ENCODE measurements at places on chromosomes 1 and 21.

- peak; percentile 97 for DNase-seq
These were observed at the start of gene PTPN14 for GRCh38 chr1:214551436-214552173. Gene PTPN14 (minus strand): TSS chr1:214551602. CDS start chr1:214464803, 86,799 bp downstream.

DNA sequence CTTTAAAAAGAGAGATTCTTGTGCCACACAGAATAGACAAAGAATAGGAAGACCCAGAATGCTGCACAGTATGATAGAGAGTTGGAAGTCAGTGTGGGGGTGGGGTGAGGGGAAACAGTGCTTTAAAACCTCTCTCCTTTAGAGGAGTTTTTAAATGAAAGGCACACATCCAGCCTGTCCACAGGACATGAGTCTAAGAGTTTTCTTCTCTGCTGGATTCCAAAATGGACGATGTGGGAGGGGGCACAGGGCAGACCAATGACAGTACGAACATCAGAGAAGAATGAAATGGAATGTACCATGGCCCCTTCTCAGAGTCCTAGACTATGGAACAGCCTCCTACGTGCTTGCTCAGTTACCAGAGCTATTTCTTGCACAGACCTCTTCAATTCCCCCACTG, 458.2 kb upstream of the DAB1 start:
- DNase-seq, result no peak

- peak; percentile 85 for DNase-seq
These were observed 28.1 kb downstream of the AHDC1 start for GRCh38 chr1:27575840-27576331.

DNA sequence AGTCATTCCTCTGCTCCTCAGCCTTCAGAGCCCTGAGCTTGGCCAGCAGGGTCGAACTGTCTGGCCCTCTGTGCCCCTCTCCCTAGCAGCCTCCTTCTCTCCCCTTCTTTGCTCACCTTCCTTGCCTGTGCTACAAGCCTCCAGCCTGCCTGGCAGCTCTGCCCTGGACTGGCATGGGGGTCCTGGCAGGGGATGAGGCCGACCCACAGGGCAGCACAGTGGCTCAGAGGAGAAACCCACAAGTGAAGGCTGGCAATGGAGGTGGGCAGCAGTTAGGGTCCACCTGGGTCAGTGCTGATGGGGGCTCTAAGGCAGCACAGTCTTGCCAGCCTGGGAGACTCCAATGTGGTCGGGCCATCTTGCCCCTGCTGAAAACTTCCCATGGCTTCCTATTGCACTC, 274.2 kb downstream of the GRIK3 start:
- DNase-seq, result no peak

GRCh38 chr1:245370905-245371581, 216.3 kb downstream of the KIF26B start:
- no peak for DNase-seq

GRCh38 chr1:31885851-31886250, 52.3 kb downstream of the PTP4A2 start:
- DNase-seq, result no peak

DNA sequence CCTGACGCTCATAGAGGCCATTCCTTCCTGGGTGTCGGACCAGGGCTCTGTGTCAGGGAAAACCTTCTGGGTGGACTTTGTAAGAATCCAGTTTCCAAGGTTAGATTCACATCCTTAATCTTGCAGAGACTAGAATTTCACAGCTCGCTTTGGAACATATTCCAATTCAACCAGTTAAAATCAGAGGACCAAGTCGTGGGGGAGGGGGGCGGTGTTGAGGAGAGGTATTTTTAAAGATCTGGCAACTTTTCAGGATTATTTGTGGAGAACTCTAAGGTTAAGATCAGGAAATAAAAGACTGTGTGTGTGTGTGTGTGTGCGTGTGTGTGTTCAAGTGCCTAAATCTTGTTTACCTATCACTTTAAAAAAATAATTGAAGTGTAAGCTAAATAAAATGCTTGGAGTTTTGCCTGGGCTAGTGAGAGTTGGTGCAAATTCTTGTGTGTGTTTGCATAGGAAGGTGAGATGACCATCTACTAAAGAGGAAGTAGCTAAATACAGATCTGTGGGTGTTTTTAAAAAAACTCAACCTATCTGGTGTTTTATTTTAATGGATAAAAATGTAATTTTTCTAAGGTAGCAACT, 21.8 kb downstream of the TENT5C start:
- DNase-seq, result no peak

GRCh38 chr1:25122747-25123146, 109.6 kb downstream of the SYF2 start:
- DNase-seq, result no peak

- no peak for DNase-seq
These were observed 46.9 kb upstream of the ADAM30 start for GRCh38 chr1:119943216-119943615.

- no peak for DNase-seq
These were observed 85.2 kb upstream of the ACTL8 start for GRCh38 chr1:17669866-17670451.

- DNase-seq, result no peak
These were observed 10.7 kb upstream of the DMBX1 start for GRCh38 chr1:46478721-46479485.

DNA sequence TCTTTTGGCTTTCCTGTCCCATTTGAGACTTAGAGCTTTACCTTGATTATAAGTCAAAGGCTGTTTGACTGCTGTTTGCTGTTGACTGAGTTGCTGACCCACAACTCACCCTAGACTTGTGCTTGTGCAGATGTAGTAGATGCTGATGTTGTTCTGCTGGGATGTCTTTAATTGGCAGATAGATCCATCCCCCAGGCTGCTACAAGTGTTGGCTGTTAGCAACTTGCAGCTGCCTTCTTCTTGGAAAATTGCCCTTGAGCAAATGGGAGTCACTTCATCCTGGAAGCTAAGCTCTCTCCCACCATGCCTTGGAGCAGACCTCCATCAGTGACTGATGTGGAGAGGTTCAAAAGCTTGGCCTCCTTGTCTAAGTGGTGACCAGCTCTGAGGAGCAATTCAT, 139.3 kb upstream of the KIAA0040 start:
- no peak for DNase-seq

DNA sequence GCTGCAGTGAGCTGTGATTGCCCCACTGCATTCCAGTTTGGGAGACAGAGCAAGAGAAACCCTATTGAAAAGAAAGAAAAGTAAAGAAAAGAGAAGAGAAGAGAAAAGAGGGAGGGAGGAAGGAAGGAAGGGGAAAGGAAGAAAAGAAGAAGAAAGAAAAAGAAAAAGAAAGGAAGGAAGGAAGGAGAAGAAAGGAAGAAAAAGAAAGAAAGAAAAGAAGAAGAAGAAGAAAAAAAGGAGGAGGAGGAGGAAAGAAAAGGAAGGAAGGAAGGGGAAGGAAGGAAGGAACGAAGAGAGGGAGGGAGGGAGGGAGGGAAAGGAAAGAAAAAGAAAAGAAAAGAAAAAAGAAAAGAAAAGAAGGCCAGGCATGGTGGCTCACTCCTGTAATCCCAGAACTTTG, 10.2 kb downstream of the SLC5A9 start:
- DNase-seq, result no peak

DNA sequence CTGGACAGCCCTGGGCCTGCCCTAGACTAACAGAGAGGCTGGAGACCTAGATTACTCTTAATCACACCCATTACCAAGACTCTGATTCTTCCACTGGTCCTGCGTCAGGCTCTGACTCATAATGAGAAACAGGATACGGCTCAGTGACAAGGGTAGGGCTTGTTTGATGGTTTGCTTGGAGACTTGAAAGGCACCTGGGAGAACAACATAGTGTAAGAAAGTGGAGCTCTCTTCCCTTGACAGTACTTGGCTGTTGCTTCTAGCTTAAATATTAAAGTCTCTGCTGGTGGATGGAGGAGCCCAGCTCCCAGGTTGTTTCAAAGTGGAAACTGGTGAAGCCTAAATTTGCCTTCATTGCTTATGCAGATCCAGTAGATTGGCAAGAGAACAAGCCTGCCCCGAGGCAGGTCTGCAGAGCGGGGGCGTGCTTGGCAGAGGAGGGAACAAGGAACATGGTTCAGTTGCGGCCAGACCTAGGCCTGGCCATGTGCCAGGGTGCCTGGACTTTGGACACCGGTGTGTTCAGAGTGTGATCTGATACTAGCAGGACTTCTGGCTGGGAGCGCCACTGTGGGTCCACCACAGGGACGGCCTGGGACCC, 480.6 kb downstream of the CAMTA1 start:
- DNase-seq, result no peak

DNA sequence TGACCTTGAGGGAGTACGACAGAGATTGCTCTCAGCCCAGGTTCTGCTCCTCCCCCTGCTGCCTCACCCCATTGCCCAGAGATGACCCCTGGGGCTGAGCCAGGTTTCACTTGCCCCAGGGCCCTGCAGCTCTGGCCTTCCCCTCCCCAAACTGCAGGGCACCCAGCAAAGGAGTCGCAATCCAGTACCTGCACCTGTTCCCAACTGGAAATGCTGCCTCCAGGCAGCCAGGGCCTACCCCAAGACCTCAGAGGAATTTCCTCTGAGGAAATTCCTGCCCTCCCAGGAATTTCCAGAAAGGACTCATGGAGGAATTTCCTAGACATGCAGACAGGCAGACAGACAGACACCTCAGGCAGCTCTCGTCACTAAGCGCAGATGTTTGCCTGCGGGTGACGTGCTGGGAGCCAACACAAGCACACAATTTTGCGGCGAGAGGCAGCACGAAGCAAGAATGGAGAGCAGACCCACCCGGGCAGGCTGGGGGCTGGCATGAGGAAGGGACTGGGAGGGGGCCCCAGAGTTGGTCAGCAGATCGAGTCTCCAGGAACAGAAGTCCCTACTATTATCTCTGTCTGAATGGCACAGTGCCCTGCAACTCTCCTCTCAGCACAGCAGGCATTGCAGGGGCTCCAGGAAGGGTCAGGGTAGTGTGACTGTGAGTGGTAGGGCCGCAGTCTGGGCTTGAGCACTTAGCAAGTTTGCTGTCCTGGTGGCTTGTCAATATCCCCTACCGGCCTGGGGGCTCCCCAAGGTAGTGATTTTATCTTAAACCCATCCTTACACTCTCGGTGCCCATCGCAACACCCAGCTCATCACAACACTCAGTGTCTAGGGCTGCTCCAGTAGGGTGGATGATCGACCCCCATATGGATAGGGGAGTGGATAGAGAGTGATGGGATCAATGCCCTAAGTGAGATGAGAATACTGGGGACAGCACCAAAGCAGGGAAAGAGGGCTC, 2.9 kb upstream of the EFNA1 start:
- DNase-seq, result peak; percentile 78

- peak; percentile 43 for DNase-seq
These were observed 94.1 kb downstream of the PGBD5 start for GRCh38 chr1:230332061-230332460.
